ENCODE measurements at places on chromosomes 1 and 21. TPM values are rescaled to one million over a fixed set of nuclear protein-coding genes. Genes with fewer than 3 reads are reported as not detected.

The USH2A gene
- not detected for total RNA-seq

The CD5L gene
- total RNA-seq: not detected

The CCDC27 gene
- total RNA-seq: not detected

The CHODL gene
- 0.07 TPM for total RNA-seq

The KLF17 gene
- total RNA-seq: not detected

The GPBP1L1 gene
- total RNA-seq: 101 TPM

The RCC1 gene
- 103 TPM for total RNA-seq

Measured in activated CD4-positive, alpha-beta T cell treated with anti-CD3 and anti-CD28 coated beads for 36 hours (primary cell).